ENCODE measurements at places on chromosomes 3 and 15.

DNA sequence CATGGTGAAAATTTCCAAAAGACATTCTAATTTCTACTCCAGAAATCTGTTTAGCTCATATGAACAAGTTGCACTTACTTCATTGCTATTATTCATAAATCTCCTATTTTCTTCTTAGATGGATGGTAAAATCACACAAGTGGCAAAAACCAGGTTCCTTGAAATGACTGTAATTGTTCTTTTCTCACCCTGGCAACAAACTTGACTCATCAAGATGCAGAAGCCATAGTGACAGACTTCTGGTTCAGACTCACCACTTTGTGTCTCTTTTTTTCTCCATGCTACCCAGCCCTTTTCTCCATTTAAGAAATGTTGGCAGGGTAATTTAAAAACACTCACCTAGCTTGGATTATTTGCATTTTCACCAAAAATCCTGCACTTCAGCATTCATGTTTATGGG is 82.1 kb downstream of the LRRC28 start:
- no peak for DNase-seq

- DNase-seq: no peak
Measured at GRCh38 chr3:134357261-134357913, 16.9 kb downstream of the AMOTL2 start.

DNA sequence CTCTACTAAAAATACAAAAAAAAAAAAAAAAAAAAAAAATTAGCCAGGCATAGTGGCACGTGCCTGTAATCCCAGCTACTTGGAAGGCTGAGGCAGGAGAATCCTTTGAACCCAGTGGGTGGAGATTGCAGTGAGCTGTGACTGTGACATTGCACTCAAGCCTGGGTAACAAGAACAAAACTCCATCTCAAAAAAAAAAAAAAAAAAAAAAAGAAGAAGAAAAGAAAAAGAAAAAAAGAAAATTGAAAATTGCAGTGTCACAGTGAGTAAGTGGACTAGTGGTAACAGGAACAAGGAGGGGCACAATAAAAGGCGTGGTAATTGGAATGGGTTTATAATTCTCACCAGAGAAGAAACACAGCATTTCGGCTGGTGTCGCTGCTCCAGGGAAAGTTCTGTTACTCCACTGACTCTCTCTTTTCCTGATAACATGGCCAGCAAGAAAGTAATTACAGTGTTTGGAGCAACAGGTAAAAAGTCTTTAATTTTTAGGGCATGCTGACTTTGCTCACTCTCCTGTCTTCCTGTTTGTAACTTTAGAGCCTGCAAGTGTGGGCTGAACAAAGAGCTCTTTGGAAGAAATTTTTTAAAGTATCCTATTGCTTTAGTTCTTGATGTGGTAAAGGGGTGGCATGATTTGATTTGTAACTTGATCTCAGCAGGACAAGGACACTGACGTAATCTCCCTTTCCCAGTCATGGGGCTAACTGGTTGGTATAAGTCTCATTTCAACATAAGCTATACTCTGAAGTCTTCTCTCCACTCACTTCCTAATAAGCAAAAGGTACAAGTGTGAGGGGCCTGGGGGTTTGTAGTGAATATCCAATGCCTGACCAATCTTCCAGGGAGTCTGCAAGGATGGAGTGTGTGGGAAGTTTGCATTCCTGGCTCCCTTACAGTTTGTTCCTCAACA is 22.1 kb upstream of the TRA2B start:
- DNase-seq: no peak

- no peak for DNase-seq
Measured at GRCh38 chr3:15820911-15821310, 23.1 kb upstream of the ANKRD28 start.

- no peak for DNase-seq
Measured at GRCh38 chr15:88284318-88284998, 27.9 kb upstream of the NTRK3 start.

GRCh38 chr3:150874666-150875219 is 30.5 kb downstream of the MINDY4B start:
- DNase-seq: no peak

- DNase-seq: no peak
Measured at GRCh38 chr3:186786922-186787321, 3.5 kb downstream of the EIF4A2 start.

DNA sequence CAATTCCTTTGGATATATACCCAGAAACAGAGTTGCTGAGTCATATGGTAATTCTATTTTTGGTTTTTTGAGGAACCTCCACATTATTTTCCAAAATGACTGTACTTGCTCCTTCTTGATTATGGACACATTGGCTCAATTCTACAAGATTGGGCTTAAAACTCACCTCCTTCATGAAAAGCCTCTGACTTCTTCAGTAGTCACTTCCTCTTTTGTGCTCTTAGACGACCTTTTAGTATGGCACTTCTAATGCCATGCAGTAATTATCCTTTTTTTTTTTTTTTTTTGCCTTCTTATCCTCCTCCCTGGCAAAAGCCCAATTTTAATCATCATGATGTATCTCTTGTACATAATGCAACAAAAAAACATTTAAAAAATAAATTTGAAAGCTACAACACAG is 33.0 kb upstream of the ABHD17C start:
- DNase-seq: no peak

- no peak for DNase-seq
Measured at GRCh38 chr3:106229495-106230278, 360.9 kb upstream of the CBLB start.

DNA sequence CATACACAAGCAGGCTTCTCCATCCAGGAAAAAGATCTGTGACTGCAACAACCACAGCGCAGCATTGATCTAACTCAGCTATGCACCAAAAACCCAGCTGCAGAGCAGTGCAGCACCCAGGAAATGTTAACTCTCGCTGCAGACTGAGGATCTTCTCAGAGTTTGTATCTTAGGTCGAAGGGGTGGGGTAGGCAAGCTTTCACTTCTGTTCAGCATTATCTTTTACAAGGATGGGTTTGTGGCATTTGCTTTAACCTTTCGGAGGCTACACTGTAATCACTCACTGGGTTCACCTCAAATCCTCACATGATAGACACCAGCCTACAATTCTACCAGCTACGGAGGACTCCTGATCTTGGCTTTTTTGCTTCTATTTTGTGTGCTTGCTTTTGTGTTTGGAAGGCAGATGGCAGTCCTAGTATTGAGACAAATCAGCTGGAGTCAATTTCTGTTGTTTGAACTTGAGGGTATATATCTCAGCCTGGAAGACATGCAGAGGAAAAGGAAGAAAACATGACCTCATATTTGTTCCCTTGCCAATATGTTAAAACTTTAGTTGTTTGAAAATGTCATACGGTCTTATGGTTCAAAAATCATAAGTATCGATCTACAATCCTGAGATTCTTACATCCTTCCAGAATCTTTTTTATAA is 25.2 kb downstream of the LRRK1 start:
- no peak for DNase-seq

DNA sequence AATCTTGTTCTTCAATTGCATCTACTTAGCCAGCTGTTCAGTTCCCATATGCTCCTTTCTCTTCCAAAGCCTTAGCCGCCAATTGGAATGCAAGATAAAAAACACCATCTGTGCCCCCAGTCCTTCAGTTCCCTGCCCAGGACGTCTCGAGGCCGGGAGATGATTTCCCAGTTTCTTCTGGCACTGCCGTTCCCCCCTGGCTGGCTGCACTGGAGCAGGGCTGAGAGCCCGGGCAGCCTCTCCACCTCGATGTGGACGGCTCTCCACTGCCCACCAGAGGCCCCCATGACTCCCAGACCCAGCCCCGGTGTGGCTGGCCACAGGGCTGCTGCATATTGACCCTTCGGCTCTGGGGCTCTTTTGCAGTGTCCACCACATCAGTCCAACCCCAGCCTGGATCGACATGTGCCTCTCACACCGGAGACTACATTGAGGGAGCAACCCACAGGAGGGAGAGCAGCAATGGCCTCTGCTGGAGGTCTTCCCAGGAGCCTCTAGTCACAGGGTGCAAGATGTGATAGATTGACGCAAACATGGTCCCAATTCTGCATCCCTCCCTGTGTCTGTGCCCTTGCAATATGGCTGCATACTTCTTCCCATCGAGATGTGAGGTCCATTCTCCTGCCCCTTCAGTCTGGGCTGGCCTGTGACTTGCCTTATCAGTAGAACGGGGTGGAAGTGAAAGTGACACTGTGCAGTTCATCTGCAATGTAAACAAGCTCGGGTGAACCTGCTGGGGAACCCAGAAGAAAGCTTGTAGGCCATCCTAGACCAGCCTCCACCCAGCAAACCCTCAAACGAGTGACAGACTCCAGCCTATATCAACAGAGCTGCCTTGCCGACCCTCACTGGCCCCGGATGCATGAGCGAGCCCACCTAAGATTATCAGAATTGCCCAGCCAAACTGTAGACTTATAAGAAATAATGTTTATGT is 52.3 kb upstream of the PRR20G start:
- no peak for DNase-seq

DNA sequence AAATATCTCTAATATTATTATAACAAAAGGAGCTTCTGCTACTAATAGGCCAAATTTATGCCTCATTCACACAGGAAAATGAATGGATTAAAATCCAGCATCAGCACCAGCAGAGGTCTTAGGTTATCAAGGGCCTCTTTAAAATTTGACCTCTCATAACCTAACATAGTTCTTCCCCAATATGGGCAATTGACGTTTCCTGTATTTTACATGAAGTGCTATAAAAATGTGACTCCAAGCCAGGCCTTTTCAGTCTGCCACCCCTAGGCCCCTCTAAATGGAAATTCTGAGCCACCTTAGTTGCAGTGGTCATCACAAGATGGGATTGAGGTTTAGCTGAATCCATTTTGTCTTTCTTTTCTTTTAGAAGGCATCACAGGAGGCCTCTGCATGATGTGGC is 70.1 kb downstream of the CASR start:
- DNase-seq: no peak

DNA sequence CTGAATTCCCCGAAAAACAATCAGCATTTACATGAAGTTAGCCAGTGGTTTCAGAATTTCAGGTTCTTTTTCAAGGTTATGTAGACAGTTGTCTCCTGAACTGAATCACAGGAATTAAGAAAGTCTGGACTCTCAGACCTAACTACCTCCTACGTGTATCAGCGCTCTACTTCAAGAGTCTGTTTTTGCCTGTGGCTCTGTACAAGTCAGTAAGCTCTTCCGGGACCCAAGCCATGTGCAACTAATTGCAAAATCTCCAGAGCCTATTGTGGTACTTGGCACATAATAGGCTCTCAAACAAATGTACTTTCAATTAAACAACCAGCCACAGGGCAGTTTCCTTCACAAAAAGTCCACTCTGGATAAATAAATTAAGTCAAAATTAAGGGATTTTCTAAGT is 414.2 kb downstream of the PDCD6IP start:
- no peak for DNase-seq

- no peak for DNase-seq
Measured at GRCh38 chr3:54755756-54756155, 172.1 kb downstream of the LRTM1 start.

DNA sequence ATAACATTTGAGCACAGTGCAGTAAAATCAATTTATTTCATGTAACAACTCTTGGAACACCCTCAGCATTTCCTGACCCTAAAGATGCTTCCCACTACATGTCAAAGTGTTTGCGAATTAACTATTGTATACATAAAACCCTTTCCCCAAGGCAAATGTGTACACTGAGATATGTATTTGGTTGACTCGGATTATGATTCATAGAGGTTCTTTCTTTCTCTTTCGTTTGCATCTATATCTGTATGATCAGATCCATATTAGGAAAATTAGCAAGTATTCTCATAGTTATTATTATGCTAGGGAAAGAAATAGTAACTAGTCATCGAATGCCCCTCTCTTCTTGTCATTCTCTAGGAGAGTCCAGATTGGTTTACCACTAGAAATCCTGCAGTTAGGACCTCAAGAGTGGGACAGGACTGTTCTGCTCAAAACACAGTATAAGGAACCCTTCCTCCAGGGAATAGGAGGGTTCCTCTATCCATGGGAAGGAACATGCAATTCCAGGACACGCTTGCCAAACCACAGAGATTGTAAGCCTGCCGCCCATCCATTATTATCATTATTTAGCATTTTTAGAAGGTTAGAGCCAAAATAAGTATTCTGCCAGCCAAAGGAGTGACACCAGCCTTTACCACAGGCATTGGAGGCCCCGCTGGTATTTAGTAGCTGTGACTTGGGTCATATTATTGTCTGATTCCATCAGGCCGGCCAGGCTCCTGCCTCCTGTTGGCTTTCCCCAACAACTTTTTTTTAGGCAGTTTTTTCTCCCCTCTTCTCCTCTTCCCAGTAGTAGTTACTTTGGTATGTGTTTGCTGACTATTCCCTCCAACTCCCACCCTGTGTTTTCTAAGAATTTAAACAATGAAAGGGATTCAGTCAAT is 100.7 kb downstream of the GALK2 start:
- DNase-seq: no peak

DNA sequence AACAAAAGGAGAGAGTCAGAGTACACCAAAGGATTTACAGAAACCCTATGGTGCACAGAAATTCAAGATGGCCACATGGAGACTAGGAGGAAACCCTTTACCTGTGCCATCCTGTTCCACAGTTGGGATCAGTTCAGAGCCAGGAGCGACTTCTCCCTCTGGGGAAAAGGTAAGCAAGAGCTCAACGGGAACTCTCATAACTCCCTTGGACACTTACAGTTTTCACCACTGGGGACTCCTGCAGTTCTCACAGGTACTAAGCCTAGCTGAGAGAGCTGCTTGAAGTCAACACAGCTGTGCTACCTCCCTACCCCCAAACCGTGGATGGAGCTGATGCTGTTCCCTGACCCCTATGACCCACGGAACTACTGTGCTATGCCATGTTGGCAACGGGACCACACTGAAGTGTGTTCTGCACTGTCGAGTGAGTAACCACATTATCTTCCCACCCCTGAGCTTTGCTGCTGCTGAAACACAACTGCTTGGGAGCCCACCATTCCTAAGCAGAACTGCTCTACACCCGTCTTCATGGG is 606.8 kb downstream of the GBE1 start:
- no peak for DNase-seq

DNA sequence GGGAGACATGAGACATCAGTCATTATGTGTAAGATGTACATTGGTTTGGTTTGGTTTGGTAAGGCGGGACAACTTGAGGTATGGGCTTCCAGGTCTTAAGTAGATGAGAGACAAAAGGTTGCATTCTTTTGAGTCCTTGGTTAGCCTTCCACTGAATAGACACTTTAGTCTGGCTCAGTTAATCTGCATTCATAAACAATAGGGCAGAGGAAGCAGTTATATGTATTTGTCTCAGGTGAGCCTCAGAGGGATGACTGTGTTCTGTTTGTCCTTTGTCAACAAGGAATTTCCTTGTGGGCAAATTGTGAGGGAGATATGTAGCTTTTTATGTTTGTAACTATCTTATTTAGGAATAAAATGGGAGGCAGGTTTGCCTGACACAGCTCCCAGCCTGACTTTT is 50.4 kb downstream of the TCF12 start:
- no peak for DNase-seq

DNA sequence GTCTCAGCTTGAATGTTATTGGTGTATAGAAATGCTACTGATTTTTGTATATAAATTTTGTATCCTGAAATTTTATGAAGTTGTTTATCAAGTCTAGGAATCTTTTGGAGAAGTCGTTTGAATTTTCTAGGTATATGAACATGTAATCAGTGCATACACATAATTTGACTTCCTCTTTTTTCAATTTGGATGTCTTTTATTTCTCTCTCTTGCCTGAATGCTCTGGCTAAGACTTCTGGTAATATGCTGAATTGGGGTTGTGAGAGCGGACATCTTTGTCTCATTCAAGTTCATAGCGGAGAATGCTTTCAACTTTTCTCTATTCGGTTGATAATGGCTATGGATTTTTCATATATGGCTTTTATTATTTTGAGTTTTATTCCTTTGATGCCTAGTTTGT is 100.9 kb upstream of the MCTP2 start:
- no peak for DNase-seq

All from stimulated activated CD8-positive, alpha-beta memory T cell treated with anti-CD3 and anti-CD28 coated beads, Interleukin-4, amount 100 ng/mL, for 48 hours (primary cell).